ENCODE measurements at places on chromosomes 3 and 15. TPM values are rescaled to one million over a fixed set of nuclear protein-coding genes. Genes with fewer than 3 reads are reported as not detected.
A peak's percentile ranks its signal among the peaks of the same experiment; 100 is the strongest.

The DISP2 gene
- total RNA-seq: 0.27 TPM

The PARP15 gene
- 2.7 TPM for total RNA-seq

- no peak for DNase-seq
Observed at GRCh38 chr3:81105789-81106488, 655.5 kb downstream of the GBE1 start.

- DNase-seq: peak; percentile 63
Observed at GRCh38 chr3:39124876-39125840, 17.7 kb downstream of the TTC21A start.

GRCh38 chr15:96412906-96413231 lies 82.4 kb downstream of the NR2F2 start:
- DNase-seq: no peak

All from prostate gland (tissue), 2 donors.